ENCODE measurements at places on chromosomes 1 and 21.

- no peak for DNase-seq
Measured at GRCh38 chr1:205714190-205714905, 34.0 kb upstream of the SLC45A3 start.

DNA sequence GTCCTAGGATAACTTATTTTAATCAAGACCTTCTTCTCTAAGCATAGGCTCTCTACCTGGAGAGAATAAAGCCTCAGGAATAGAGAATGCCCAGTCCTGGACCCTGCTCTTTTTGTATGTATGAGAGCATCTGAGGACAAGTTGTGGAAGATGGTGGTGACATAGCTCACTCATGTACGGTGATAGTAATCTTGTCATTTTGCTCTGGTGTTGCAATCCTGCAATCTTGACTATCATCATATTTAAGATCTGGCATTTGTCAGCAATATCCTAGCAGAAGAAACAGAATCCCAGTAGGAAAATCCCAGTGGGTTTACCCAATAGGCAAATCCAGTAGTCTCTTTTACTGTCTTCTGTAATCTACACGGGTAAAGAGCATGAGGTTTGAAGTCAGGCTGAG, 21.6 kb upstream of the SERBP1 start:
- no peak for DNase-seq

DNA sequence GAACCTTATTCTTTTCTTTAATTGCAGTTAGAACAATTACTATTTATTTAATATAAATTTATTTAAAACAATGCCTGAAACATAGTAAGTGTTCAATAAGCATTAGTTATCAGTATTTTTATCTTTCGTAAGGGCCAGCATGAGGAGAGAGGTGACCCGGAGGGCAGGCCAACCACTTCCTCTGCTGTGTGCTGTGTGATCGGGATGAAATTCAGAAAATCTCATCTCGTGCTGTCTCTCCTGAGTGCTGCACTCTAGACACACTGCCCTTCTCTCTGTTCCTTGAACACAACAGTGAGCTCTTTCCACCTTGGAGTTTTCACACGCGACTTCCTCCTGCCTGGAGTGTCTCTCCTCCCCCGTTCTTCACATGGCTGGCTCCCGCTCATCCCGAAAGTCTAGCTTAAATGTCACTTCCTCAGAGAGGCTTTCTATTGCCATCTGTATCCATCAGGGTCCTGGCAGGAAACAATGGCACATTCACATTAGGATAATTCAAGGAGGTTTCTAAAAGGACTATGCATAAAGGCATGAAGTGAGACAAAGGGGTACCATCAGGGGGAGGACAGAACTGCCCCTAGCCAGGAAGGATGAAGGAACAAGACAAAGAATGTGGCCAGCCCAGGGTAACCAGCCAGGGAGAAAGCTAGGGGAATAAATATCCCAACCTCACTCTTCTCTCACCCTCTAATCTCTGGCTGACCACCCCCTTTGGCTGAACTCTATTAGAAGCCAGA, 142.6 kb upstream of the GJB5 start:
- no peak for DNase-seq

DNA sequence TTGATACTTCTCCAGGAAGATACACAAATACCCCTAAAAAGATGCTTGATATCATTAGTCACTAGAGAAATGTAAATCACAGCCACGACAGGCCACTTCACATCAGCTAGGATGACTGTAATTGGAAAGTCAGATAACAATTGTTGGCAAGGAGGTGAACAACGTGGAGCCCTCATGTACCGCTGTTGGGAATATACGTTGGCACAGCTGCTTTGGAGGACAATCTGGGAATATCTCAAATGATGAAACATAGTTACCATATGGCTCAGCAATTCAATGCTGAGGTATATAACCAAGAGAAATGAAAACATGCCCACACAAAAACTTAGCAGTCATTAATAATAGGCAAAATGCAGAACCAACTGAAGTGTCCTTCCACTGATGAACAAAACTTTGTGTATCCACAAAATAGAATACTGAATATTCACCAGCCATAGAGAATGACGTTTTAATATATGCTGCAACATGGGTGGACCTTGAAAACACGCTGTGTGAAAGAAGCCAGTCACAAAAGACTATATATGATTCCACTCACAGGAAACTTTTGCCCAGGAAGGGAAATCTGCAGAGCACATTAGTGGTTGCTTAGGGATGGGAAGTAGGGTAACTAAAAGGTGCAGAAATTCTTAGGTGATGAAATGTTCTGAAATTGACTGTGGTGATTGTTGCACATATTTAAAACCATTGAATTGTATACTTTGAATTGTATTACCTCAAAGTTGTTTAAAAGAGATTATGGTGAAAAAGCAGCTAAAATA, 95.4 kb downstream of the AHCTF1 start:
- DNase-seq, result no peak

GRCh38 chr1:36172983-36173382, 17.0 kb downstream of the MAP7D1 start:
- no peak for DNase-seq

DNA sequence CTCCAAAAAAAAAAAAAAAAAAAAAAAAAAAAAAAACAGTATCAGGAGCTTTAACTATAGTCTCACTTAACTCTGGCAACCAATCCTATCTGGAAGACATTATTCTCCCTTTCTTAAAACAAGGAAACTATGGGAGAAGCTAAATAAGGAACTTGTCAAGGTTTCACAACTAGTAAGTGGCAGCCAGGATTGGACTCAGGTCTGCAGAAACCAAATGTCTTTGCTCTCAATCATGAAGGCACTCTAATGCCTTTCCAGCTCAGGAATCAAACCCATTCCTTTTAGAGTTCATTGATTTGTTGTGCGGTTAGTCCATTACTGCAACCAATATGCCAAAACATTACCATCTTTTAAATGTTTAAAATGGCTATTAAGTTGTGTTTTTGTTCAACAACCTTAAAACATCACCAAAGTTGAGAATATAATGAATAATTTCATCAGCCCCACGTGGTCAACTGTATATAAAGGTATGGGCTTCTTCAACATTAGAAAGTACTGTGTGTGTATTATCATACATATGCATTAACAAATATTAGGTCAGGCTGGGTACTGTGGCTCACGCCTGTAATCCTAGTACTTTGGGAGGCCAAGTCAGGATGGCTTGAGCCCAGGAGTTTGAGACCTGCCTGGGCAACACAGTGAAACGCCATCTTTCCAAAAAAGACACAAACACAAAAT, 1.5 kb downstream of the EPRS1 start:
- no peak for DNase-seq

DNA sequence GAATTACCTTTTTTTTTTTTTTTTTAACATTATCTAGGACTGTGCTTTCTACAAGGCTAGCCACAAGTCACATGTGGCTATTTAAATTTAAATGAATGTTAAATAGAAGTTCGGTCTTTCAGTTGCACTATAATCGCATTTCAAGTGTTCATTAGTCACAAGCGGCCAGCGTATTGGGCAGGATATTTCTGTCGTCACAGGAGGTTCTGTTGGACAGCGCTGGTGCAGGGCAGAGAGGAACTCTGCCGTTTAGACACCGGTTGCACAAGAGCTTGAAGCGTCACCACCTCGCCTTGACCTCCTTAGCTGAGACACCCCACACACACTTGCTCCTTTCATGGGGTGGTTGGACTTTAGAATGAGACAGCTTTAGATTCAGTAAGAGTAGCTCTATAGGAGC, 64.1 kb downstream of the BACE2 start:
- no peak for DNase-seq

DNA sequence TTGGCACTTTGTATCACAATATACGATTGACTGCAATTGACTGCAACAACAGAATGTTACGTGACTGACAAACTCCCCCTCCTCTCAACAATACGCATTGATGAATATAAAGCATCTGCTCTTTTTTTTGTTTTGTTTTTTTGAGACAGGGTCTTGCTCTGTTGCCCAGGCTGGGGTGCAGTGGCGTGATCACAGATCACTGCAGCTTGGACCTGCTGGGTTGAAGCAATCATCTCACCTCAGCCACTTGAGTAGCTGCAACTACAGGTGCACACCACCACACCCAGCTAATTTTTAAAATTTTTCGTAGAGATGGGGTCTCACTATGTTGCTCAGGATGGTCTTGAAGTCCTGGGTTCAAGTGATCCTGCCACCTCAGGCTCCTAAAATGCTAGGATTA, 21.3 kb upstream of the CEP85 start:
- no peak for DNase-seq

- no peak for DNase-seq
Measured at GRCh38 chr1:245901037-245901436, 606.0 kb downstream of the SMYD3 start.

- no peak for DNase-seq
Measured at GRCh38 chr21:36482673-36483072, 2.8 kb upstream of the CLDN14 start.

DNA sequence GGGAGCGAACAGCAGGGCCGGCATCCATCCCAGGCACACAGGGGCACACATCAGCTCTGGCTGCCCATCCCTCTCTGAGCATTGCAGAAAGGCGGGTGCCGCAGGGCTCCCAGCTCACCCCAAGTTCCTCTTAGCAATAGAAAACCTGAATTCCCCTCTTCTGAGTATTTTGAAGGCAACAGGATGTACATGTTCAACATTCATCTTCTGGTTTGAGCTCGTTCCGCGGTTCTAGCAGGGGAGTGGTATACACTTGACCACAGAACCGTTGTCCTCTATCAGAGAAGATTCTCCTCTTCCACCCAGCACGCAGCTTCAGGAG, 23.6 kb downstream of the ACTA1 start:
- no peak for DNase-seq

DNA sequence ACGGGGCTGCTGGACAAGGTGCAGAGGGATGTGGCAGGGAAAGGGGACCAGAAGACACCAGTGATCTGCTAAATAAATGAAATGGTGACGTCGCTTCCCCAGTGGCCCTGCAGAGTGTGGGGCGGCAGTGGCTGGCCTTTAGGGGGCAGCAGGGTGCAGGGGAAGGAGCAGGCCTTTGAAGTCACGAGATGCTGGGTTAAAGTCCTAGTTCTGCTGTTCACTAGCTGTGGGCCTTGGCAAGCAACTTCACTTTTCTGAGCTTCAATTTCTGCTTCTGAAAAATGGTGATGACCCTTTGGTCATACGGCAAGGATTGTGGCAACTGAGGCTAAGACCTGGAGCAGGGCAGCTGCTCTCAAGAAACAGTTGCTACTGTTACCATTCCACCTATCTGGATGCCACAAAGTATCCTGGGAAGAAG, 9.2 kb upstream of the GALE start:
- peak; percentile 19 for DNase-seq
